Activated CD4-positive, alpha-beta memory T cell treated with anti-CD3 and anti-CD28 coated beads for 36 hours (primary cell): ENCODE measurements at places on chromosomes 16 and 17. TPM values are rescaled to one million over a fixed set of nuclear protein-coding genes. Genes with fewer than 3 reads are reported as not detected.
A peak's percentile ranks its signal among the peaks of the same experiment; 100 is the strongest.

GRCh38 chr16:971981-972315 lies 1.2 kb upstream of the LMF1 start:
- no peak for DNase-seq

DNA sequence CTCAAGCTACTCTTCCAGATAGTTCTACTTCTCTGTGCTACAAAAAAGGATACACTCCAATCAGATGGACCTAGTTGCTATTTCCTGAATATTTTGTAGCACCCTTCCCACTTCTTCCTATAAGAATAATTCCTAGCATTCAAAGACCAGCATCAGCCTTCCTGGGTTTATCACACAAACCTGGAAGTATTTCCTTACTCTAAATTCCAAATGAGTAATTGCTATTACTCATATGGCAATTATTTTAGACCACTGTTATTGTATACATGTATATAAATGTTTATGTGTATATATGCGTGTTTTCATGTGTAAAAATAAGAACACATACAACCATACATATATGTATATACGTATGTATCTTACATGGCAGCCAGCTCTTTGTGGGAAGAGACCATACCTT lies 130.6 kb downstream of the MYO1D start:
- no peak for DNase-seq

DNA sequence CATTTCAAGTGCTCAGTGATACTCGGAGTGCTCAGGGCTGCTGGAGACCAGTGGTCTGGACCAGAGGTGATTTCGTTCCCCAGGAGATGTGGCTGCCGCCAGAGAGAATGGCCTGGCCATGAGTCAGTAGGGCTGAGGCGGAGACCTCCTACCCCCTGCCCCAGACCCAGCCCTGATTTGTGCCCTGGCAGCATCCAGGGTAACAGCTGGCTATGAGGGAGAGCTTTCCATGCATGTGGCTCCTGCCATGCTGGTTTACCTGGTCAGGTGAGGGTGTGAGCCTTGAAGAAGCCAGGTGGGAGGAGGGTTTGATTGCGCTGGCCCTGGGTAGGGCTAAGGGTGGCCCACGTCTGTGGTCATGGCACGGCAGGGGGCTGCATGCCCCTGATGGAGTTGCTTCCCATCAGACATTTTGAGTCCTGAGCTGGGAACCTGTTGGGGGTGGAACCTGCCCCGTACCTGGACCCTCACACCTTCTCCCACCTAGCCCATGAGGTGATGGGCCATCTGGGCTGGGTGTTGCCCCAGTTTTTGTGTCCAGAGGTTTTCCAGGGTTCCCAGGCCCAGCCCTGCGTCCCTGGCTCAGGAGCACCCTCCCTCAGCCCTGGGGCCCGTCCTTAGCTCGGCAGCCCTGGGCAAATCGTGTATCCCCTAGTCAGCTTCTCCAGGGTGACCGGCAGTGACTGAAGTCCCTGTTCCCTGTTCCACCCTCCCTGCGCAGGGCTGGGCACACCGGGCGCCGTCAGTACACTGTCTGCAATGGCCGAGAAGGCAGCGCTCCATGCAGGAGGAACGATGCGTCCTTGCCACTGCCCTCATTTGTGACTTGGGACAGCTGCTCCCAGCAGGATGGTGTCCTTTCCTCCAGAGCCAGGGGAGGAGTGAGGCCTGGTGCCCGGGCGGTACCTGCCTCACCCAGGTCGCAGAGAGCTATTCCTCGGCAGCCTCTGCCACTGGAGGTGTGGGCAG lies 9.0 kb upstream of the CSNK1D start:
- no peak for DNase-seq

GRCh38 chr17:41773190-41773588 lies 13.3 kb downstream of the JUP start:
- no peak for DNase-seq

CTRB2 gene
- not detected for total RNA-seq

DNA sequence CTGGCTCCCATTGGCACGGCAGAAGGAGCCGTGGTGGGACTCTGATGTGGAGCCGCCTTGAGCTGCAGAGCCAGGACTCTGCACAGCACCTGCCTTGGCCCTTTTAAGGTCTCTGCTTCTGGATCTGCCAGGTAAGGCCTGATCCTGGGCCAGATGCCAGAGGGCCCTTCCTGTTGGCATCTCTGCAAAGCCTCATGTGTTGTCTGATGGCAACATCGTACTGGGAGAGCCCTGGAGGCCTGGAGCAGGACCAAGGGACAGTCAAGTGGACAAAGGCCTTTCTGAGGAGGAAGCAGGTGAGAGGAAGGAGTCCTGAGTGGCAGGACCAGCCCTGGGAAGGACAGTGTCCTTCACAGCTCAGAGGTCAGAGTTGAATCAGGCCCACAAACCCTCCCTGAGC lies 26.1 kb downstream of the SOCS1 start:
- no peak for DNase-seq

AXIN2 gene
- total RNA-seq, result 3.9 TPM

- DNase-seq, result no peak
Measured at GRCh38 chr16:49460786-49461470, 87.3 kb downstream of the C16orf78 start.

DNA sequence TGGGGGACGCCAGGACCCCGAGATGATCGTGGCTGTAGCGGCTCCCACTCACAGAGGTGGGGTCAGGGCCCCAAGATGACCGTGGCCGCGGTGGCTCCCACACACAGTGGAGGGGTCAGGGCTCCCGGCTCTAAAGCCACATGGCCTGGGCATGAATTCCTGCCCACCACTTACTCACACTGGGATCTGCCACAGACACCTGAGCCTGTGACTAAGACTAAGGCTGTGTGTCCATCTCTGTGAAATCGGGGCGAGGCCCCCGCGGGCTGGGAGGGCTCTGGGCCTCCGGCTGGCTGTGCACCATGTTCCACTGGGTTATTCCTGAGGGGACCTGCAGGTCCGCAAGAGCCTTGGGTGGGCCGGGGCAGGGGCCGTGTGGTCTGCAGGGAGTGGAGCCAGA lies 18.5 kb downstream of the ZFPM1 start:
- no peak for DNase-seq

ZNF469 gene
- 0.31 TPM for total RNA-seq

DNA sequence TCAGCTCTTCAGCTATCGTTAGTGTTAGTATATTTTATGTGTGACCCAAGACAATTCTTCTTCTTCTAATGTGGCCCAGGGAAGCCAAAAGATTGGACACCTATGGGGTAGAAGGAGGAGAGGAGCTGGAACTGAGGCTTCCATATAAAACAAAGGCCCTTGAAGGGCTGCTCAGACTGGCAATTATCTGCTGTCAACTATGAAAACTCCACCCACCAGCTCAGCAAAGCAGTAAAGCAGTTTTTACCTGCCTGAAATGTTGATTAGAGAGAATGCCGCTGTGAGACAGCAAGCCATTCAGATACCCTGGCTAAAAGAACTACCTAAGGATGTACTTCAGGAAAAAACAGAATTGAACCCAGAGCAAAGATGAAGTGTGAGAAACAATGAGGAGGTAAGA lies 45.9 kb upstream of the GNAO1 start:
- no peak for DNase-seq

- DNase-seq, result peak; percentile 67
Measured at GRCh38 chr17:79082311-79083190, 7.9 kb downstream of the ENGASE start.

GRCh38 chr16:27690608-27691007 lies 140.7 kb downstream of the KATNIP start:
- peak; percentile 35 for DNase-seq
